ENCODE measurements at places on chromosomes 3 and 15.

DNA sequence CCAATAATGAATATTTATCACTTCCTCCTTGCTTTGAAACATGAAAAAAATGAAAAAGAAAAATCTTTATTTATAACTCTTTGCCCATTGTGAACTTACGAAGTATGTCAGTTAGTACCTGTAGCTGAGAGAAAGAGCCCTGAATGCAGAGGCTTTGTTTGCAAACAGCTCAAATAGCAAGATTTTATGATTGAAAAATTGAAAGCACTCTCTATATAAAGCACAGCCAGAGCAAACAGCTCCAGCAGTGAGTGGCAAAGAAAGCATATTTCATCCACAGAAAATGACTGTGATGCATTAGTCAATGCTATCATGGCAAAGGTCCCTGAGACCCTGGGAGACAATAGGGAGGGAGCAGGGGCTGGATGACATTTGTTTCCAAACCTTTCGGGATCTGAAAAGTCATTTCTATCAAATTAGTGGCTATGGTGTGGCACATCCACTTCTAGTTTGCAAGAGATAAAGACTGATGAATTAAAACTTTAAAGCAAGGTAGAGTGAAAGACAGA is 576.1 kb downstream of the OTOL1 start:
- peak; percentile 87 for DNase-seq

- no peak for DNase-seq
Measured at GRCh38 chr15:70142322-70143191, 44.8 kb upstream of the TLE3 start.

DNA sequence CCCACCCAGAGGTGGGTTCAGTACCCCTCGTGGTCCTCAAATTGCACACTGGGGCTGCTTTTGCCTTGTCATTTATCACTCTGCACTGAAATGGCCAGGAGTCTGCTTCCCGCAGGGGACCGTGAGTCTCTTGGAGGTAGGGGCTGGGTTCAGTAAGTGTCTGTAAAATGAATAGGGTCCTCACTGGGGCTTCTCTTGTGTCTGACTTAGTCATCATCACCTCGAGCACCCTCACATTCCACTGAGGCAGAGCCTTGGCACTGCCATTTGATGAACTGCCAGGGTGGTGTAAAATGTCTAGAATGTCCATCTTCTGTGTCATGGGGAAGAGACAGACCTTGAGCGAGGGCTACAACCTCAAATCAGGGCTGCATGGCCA is 61.0 kb upstream of the RYK start:
- no peak for DNase-seq

DNA sequence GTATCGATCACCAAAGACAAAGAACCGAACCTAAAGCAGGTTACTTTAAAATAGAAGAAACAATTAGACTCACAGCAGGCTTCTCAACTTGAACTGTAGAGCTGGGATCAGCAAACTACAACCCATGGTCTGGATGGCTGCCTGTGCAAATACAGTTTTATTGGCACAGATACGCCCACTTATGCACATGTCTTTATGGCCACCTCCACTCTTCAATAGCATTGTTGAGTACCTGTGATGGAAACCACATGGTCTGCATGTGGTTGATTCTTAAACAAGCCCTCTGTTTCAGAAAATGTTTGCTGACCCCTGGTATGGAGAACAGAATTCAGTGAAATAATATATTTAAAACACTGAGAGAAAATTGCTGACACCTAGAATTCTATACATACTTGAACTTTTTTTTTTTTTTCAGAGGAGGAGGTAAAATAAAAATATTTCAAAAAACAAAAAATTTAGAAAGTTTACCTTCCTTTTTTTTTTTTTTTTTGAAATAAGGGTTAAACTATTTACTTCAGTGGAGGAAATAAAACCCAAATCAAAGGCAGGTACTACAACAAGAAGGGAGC is 263.8 kb upstream of the ATP10A start:
- DNase-seq, result peak; percentile 56

DNA sequence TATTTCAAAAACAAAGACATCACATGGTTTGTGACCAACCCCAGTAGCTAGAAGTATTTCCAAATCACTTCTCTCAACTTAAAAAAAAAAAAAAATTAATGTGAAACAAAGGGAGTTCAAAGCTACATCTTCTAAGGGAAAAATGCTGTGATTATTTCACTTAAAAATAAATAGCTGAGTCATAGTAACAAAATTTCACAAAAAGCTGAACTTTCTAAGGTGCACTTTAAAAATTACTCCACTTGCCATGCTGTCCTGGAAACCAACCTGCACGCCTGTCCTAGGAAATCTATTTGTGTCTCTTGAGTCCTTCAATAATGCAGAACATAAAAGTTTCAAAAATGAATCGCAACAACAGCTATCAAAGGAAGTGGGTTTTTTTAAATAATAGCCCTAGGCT is 1.8 kb downstream of the ACAP2 start:
- no peak for DNase-seq
